ENCODE measurements at places on chromosomes 6 and 20.

GRCh38 chr6:163500105-163500504 is 85.6 kb downstream of the QKI start:
- no peak for DNase-seq

DNA sequence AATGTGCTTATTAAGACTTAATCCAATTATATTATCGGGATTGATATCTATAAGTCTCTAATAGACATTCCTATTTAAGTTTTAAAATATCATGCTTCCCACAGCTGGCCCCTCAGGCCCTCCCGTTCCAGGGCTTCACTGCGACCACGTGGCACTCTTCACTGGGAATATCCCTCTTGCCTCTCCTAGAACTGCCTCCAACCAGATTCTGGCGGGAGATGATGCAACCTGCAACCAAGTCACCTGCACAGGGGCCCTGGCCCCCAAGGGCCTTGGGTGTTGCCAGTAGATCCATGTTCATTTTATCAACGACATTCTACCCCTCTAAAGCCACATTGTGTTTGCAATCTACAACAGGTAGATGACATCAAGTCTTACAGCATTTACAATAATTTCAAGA is 18.4 kb upstream of the RAMACL start:
- no peak for DNase-seq

GRCh38 chr20:20360464-20360863 is 7.4 kb upstream of the INSM1 start:
- DNase-seq, result peak; percentile 58

GRCh38 chr6:112752305-112752704 is 405.2 kb downstream of the RFPL4B start:
- no peak for DNase-seq

- no peak for DNase-seq
Observed at GRCh38 chr6:44217332-44218143, 812 bp downstream of the MYMX start.

DNA sequence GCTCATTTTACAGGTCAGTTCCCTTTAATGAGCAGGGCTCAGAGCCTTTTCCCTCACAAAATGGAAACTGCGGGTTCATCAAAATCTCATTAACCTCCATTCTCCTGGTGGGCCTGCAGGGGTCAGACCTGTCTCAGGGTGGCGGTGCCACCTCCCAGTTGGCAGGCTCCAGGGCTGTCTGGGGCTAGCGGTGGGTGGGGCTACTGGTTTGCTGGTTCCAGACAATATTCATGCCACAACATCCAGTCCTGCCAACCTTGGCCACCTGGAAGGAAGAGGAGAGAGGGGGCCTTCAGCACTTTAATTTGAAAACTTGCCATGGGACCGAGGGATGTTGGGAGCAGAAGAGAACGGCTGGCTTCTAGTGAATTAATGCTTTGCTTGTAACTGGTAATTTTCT is 41.9 kb upstream of the CTNNBL1 start:
- DNase-seq, result peak; percentile 12

- peak; percentile 38 for DNase-seq
Observed at GRCh38 chr6:42359021-42359420, 92.7 kb downstream of the TRERF1 start.

DNA sequence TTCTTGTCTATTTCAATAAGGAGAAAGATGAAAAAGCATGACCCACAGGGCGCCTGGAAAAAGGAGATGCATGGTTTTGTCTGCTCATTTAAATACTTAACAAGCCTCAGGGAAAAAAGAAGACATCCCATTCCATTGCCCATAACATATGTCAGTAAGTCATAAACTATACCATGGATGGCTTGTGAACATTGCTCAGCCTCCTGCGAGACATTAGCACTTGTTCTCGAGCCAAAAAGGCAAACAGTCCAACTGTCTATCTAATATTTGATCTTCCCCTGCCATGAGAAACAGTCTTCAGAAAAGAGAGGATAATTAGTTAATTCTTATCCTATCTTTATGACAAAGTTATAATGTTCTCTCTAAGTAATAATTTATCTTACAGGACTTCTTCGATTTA is 527.4 kb downstream of the HACE1 start:
- no peak for DNase-seq

GRCh38 chr6:169490246-169490641 is 211.6 kb downstream of the WDR27 start:
- DNase-seq, result no peak

GRCh38 chr6:143872201-143872600 is 7.9 kb downstream of the ZC2HC1B start:
- no peak for DNase-seq

- no peak for DNase-seq
Observed at GRCh38 chr20:51156041-51156982, 133.4 kb upstream of the KCNG1 start.

- DNase-seq, result no peak
Observed at GRCh38 chr20:60007464-60007863, 49.2 kb downstream of the CDH26 start.

DNA sequence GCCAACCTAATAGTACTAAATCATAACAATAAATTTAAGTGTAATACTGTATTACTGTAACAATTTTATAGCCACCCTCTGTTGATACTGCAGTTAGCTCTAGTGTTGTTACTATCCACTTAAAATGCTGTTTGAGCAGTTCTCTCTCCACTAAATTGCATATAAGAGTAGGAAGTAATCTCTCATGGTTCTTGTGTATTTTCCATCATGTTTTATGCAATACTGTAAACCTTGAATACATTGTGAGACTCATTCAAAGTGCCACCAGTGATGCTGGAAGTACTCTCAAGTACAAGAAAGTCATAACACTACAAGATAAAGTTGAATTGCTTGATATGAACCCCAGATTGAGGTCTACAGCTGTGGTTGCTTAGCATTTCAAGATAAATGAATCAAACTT is 65.5 kb downstream of the WASF1 start:
- DNase-seq, result no peak

GRCh38 chr6:152700427-152700826 is 2.7 kb downstream of the MYCT1 start:
- DNase-seq, result no peak

DNA sequence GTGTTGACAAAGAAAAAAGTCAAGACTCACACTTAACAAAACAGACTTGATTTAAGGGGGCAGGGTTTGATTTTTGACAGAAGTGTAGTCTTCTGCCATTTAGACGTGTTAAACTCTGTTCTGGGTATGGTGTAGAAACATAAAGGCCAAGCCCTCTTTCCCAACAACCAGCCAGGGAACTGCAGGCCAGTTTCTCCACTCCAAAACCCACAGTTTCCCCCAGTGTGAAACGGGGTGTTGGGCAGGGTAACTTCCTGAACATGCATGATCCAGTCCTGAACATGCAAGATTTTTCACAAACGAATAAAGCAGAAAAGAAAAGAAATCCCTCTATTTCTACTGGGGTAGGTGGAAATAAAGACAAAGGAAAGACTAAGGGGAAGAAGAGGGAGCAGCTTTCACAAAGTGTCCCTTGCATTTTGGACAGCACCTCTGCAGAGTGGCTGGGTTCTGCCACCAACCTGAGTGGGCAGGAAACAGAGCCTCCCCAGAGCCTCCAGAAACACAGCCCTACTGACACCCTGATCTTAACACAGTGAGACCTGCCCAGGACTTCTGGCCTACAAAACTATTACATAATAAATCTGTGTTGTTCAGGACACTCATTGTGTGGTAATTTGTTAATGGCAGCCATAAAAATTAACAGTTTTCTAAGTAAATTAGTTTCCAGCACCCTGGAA is 7.5 kb downstream of the APMAP start:
- DNase-seq, result no peak

DNA sequence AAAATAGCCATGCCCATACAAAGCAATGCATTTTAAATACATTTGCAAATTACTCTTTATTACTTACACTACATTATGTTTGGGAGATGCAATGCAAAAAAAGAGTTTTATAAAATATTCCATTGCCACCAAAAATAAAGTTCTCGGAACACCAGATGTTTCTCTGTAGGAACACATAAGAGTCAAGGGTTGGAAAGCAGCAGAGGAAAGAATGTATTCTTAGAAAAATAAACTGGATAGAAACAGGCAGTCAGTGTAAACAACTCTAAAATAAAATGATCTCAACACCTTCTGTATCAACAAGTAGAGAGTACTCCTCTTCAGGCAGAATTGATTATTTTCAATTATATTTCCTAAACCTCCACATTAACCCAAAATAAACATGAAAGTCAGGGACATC is 28.1 kb downstream of the KIF13A start:
- DNase-seq, result no peak

DNA sequence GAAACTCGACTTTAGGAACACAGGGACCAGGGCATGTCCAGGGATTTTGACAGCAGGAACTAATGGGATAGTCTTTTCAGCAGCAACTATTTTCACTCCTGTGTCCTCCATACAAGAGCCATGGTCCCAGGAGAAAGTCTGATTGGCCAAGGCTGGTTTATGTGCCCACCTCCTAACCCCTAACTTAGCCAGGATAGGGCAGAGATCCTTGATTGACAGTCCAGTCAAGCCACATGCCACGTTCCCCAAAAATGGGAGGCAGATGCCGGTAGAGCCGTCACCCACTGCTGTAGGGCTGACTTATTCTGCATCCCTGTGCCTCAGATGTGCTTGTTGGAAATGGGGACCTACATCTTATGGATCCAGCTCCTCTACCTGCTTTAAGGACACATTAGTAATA is 22.3 kb downstream of the SLC2A10 start:
- no peak for DNase-seq

DNA sequence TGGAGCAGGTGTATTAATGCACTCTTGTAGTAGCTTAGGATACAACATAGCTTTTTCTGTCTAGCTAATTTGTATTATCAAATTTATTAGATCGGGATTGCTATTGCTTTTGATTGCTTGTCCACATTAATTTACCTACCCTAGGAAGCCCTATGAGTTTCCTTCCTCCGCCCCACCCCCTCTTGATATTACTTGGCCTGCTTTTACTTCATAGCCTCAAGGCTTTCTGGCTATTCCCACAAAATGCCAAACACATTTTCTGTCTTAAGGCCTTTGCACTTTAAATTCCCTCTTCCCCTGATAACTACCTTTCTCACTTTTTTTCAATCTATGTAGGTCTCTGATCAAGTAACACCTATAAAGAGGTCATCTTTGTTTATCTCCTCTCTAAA is 99.1 kb upstream of the PRSS16 start:
- no peak for DNase-seq

DNA sequence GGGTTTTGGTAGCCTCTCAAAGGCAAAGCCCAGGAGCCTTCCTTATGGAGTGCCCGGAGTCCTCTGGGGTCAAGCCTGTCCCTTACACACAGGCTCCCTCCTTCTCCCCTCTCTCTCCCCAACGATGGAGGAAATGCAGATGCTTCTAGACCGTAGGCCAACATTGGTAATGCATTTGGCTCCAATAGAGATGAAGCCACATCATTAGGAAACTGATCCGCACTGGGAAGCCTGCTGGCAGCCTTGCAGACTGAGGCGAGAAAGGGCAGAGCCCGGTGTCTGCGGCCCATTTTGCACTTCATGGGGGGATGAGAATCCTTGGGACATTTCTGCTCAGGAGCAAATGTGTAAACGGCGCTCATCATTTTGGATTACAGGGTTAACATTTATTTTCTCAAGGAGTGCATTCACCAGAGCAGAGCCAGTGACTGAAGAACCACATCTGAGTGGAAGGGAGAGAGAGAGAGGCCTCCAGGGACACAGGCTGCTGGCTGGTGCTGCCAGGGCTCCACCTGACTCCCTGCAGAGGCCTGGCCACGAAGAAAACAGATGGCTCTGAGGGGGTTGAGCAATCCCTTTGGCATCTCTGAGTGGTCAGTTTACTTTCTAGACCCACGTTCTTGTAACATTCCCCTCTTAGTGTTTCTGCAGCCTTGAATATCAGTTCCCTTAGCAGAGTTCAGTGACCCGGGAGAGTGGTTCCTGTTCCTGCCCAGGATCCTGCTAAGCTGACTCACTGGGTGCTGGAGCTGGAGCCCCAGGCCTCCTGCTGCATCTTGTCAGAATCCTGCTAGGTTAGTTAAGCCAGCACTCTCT is 4.4 kb upstream of the CST3 start:
- DNase-seq, result peak; percentile 42

DNA sequence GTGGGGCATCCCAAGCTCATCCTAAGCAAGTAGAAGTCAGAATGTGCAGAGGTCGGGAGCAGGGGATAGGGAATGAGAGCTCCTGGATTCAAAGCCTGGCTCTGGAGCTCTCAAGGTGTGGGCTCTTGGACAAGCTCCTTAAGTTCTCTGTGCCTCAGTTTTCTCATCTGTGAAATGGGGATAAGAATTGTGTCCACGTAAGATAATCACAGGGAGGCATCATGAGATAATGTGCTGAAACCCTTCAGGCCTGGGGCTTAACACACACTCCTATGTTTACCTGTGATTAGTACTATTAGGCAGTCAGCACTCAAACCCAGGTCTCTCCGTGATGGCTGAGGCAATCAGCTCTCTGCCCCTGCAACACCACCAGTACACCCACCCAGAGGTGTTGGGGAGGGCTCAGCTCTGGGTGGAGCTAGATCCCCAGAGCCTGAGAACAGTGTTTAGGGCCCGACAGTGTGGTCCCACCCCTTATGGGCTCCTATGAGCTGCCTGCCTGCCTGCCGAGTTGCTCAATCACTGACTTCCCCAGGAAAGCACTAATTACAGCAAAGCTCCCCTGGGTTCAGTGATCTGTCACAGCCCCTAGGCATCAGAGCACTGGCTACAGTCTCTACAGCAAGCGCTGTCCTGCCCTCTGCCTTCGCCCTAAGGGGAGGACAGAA is 6.3 kb upstream of the SIRPA start:
- DNase-seq, result no peak

DNA sequence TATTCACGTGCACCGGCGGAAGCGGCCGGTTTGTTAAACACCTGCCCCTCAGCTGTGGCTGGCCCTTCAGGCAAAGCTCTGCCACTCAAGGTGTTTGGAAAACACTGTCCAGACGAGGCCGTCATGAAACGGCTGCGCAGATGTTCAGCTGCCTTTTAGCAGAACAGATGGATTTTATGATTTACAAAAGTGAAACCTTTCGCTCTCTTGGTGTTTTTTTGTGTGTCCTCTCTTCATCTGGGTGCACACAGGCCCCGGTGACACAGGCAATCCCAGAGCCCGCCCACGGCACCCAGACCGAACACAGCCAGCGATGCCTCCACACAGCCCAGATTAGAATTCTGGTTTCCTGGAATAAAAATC is 397.0 kb downstream of the SMOC2 start:
- DNase-seq, result no peak

DNA sequence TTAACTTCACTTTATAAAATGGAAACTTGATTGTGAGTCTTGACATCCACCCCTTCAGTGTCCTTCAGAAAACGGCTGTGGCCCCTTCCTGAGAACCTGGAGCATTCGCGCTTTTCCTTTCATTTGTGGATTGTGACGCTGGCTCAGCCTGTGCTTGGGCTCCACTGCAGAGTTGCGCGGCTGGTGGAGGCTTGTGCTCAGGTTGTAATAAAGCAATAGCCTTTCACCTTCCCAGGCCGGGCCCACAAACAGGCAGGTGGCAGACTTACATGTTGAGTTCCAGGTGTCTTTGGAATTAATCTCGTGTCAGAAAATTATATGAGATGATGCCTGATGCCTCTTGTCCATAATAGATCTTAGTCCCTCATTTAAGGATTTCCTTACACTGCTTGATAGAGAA is 199.9 kb downstream of the CDH4 start:
- no peak for DNase-seq
